Substantia nigra (tissue), 51 donors: ENCODE measurements at places on chromosomes 11 and 22.

GRCh38 chr11:47573321-47573720 is 5.4 kb downstream of the KBTBD4 start:
- DNase-seq = peak; percentile 46

DNA sequence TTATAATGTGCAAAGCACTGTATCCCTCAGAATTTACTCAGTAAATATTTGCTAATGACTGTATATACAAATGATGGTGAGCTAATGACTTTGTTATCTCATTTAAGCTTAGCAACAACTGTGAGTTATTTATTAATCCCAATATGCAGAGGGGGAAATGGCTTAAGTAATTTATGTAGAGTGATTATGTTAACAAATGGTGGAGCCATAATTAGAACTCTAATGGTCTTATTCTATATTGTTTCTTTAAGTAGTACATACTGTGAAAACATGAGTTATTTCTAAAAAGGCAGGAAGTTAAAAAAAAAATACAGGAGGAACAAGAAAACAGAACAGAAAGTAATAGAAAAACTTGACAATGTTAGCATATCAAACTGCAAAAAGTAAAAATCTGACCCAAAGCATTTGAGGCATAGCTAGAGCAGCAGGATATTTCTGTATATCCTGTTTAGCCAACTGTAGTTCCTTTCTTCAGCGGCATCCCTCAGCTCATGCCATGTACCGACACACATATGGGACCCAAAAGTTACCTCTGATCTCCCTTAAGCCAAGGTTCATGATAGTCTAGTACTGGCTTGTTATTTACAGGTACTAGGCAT is 94.2 kb downstream of the FCHSD2 start:
- DNase-seq = no peak

DNA sequence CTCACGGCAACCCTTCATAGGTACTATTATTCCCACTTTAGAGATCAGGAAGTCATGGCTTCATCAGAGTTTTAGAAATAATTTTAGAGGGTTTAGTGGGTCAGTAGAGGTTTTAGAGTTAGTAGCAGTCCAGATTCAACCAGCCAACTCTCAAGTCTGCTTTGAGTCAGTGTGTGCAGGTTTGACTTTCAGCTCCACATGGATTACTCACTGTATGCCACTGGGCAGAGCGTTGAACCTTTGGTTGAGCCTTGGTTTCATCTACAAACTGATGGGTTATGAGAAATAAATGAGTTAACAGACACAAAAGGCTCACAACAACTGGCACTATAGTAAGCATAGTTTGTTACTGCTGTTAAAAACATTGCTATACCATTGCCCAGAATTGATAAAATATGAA is 19.0 kb upstream of the TP53AIP1 start:
- no peak for DNase-seq

DNA sequence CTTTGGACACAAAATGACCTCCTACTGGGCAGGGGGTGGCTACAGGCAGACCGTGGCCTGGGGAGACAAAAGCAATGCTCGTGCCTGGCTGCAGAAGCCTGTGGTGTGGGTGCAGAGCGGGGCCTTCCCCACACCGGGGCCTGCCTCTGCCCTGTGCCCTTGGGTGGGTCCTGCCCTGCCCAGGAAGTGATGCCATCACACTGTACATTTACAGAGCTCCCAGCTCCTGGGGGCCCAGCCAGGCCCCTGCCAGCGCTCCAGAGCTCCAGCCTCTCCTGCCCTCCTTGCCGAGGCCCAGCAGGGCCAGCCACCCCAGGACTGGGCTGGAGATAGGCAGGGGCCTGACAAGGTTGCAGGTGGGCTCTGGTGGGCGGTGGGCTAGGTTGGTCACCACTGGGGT is 40.1 kb downstream of the MUC5B start:
- no peak for DNase-seq

- DNase-seq = no peak
Measured at GRCh38 chr22:29623059-29623458, 19.6 kb downstream of the NF2 start.

DNA sequence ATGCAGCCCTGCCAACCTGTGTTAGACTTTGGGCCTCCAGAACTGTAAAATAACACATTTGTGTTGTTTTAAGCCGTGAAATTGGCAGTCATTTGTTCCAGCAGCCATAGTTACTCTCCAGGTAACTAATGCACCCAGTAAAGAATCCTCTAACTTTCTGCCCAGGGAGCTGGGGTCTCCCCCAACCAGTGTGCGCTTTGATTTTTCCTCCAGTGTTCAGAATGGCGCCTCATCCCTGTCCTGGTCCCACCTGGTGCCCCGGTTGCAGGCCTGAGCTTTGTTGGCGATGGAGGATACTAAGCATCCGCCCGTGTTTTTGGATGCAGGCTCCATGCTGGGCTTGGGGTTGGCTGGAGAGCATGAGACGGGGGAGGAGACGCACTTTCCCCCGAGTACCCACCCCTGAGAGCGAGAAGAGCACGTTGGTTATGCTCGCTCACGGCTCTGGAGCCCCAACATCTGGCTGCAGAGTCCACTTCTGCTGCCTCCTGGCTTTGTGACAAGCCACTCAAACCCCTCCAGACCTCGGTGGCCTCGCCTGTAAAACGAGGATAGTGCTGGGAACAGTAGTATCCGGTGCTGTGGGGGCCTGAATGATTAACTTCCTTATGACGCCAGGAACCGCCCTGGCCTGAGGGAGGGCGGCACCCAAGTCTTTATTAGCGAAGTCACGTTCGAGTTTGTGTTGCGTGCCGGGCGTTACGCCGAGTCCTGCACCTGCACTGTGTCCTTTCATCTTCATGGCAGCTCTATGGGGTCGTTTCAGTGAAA is 25.8 kb downstream of the MRGPRD start:
- DNase-seq = no peak

GRCh38 chr22:27541836-27542235 is 259.7 kb downstream of the MN1 start:
- no peak for DNase-seq

GRCh38 chr11:118792570-118793124 is 1.7 kb upstream of the DDX6 start:
- DNase-seq = peak; percentile 15

DNA sequence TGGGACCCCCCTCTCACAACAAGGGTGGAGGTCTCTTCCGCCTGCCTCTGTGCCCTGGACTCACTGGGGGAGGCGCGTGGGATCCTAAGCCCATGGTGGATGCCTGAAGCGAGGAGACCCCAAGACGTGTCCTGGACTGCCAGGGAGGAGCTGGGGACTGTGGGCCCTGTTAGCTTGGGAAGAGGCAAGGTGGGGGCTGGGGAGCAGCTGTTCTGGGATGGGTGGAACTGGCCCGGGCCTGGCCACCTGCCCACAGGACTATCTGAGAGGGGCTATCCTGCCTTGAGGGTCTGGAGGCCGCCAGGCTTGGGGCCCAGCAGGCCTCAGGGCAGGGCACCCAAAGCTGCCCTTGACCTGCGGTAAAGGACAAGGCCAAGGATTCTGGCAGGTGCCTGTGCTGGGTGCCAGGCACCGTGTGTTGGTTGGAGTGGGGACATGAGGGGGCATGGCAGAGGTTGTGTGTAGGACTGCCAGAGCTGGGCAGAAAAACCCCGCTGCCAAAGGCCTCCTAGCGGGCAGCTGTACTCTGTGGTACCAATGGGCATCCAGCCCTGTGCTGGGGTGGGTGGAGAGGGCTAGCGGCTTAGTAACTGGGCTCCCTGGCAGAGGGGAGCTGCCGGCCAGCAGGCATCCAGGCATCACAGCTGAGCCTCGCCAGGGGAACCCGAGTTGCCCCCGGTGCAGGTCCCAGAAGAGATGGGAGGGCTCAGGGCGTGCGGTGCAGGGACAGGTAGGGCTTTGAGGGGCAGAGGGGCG is 670 bp downstream of the LSP1 start:
- no peak for DNase-seq

- no peak for DNase-seq
Measured at GRCh38 chr11:10550503-10551289, 9.7 kb upstream of the RNF141 start.

GRCh38 chr11:27553186-27553585 is 46.6 kb upstream of the LIN7C start:
- no peak for DNase-seq

- DNase-seq = no peak
Measured at GRCh38 chr11:5071799-5072198, 2.4 kb downstream of the OR52E1 start.

- DNase-seq = no peak
Measured at GRCh38 chr22:44108806-44109385, 71.8 kb upstream of the PARVG start.

DNA sequence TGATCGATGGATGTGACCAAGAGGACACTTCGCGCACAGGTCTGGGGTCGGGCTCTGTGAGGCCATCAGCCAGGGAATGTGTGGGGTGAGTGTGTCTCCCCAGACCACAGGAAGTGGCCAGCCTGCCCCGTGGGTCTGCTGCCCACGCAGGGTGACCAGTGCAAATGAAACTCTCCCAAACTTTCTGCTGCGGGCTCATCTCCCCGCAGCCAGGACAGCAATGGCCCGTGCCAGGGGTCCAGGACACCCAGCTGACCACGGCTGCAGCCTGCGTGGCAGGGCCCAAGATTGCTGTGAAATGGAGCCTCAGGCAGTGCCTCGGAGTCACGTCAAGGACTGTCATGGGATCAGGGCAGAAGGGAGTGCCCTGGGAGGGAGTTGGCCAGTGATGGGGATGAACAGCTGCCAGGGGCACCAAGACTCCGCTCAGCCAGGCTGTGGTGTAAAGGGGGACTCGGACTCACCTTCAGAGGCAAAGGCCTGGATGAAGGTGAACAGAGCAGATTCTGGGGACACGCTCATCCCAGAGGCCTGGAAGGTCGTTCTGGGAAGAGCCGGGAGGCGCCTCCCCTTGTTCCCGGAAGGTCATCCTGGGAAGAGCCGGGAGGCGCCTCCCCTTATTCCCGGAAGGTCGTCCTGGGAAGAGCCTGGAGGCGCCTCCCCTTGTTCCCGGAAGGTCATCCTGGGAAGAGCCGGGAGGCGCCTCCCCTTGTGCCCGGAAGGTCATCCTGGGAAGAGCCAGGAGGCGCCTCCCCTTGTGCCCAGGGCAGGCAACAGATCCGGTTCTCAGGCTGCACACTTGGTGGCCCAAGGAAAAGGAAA is 252.6 kb downstream of the BRD1 start:
- DNase-seq = no peak

DNA sequence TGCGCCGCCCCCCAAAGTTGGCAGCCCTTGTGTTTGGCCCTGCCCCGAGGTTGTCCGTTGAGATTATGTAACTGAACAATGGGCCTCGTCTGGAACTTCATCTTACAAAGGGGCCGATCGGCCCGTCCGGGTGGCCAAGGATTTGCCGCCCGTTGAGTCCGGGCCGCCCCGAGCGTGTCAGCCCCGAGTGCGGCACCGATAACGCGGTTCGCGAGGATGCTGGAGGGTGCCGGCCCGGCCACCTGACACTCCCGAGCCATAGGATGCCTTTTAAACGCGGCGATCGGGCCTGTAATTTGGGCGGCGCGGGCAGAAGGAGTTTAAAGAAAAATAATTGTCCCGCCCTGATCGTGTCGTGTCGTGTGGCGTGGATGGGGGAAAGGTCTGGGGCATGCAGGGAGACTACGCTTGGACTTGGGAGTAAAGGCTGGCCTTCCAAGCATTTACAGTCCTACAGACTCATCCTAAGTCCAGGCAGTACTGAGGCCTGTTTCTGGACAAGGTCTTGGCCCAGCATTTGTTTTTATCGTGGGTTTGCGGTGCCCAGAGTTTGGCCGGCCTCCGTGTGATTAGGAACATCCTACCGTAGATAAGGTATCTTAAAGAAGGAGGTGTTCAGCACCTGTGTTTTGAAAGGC is 1.3 kb downstream of the WEE1 start:
- DNase-seq = peak; percentile 6

DNA sequence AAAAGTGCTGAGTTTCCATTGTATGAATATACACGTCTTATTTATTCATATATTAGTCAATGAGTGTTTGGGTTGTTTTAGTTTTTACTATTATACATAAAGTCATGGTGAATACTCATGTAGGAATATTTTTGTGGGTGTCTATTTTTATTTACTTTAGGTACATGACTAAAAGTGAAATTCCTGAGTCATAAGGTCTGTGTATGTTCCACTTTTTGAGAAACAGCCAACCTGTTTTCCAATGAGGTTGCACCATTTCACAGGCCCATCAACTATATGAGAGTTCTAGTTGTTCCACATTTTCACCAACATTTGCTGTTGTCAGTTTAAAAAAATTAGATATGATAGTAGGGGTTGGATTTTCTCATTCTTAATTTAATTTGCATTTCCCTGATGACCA is 6.6 kb upstream of the OR6X1 start:
- no peak for DNase-seq

DNA sequence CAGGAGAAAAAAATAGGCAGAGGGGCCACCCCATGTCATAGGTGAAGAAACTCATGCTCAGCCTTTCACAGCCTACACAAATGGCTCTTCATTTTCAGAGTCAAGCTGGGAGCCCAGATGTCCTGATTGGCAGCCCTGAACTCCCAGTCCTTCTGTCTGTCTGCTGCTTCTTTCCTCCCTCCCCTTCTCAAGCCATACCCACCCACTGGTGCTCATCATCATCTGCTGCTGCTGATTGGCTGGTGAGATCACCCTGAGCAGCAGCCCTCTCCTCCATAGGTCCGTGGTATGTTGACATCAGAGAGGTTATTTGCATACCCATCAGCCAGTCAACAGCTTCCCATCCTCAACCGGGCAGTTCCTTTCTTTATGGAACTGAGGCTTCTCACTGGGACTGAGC is 46.1 kb upstream of the PRDM11 start:
- no peak for DNase-seq

- DNase-seq = no peak
Measured at GRCh38 chr22:23571486-23571885, 8.6 kb downstream of the IGLL1 start.

GRCh38 chr11:26936109-26936508 is 57.8 kb upstream of the FIBIN start:
- DNase-seq = no peak

DNA sequence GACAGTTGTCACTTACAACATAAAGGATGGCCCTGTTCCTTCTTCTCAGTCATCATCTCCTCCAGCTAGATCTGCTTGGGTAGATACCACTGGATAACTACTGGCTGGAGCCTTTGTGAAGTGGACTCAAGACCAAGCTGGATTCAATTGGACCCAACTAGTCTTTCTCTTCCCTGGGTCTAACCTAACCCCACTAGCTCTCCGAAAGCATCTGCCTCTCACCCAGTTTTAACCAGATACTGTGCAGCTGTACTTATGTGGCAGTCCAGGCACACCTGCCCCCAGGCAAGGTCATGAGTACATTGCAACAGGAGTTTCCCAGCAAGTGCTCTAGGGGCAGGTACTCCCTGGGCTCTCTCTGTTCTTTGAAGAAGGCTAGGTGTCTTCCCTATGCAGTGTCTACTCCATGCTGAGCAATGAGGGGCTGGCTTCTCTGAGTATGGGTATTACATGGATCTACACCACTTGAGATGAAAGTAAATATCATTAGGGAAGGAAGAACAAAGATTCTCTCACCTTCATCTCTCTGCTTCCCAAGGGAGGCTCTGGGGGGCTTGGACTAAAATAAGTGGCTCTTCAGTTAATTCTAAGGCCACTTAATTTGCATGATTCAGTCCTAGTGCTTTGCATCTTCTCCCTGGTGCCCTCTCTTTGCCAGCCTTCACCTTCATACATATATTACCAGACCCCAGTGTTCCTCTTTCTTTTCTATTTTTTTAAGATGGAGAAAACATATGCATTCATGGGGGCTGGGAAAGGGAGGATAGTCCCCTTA is 236.1 kb downstream of the NXPE2 start:
- DNase-seq = no peak
